ENCODE measurements at places on chromosomes 1 and 21.
A peak's percentile ranks its signal among the peaks of the same experiment; 100 is the strongest.

GRCh38 chr1:37288900-37289299, 185.5 kb upstream of the ZC3H12A start:
- no peak for DNase-seq

DNA sequence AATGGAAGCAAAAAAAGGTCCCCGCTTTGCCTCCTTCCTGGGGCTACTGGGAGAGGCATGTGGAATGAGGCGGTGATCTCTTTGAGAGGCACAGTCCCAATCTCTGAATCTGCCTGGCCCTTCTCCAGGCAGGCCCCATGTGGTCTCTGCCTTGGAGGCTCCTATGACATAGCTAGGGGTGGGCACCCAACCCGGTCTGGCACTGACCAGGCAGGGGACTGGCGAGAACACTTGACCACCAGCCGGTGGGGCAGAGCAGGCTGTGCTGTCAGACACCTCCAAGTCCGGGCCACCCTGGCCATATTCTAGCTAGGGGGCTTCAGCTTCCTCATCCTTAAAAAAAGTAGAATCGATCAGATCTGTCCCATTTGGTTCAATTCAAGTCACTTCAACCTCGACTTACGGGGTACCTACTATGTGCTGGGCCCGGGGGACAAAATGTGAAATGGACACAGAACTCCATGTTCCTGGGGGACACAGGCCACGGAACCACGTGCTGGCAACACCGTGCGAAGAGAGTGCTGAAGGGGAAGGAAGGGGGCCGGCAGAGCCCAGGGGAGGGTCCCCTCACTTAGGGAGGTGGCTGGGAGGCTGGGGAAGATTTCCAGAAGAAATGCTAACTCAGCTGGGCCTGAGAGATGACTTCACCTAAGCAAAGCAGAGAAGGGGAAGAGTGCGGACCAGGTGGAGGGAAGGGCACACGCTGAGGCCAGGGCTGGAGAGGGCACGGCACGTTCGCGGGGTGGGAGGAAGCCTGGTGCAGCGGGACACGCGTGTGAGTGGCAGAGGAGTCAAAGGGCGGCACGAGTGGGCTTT, 33.3 kb downstream of the HSPG2 start:
- no peak for DNase-seq

- no peak for DNase-seq
Measured at GRCh38 chr1:1597275-1597930, 2.5 kb downstream of the FNDC10 start.

- no peak for DNase-seq
Measured at GRCh38 chr1:230268371-230269170, 157.6 kb downstream of the PGBD5 start.

GRCh38 chr1:179781962-179782361, 38.9 kb downstream of the FAM163A start:
- peak; percentile 76 for DNase-seq

DNA sequence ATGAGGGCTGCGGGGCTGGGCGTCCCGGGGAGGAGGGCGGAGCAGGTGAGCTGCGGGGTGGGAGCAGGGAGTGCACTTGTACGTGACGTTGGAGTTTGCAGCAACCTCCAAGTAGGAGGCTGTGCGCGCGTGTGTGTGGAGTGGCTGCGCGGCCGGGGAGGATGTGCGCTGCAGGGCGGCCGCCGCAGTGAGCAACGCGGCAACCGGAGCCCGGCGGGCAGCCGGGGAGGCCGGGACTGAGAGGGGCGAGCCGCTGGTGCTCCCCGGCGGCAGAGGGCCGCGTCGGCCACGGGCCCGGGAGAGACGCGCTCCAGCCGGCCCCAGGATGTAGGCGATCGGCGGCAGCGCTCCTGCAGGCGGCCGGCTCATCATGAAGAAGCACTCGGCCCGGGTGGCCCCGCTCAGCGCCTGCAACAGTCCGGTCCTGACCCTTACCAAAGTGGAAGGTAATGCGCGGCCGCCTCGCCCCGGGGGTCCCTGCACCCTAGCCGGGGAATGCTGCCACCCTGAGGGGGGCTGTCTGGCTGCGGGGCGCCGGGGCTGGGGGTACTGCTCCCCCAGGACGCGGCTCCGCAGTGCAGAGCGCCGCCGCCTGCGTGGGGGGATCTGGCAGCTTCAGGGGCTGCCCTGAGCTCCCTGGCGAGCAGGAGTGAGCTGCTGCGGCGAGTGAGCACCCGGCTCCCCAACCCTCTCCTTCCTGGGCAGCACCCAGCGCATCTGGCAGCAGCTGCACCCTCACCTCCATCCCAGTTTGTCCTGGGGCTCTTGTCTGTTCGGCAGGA, 158.9 kb upstream of the COA6 start:
- DNase-seq, result no peak

DNA sequence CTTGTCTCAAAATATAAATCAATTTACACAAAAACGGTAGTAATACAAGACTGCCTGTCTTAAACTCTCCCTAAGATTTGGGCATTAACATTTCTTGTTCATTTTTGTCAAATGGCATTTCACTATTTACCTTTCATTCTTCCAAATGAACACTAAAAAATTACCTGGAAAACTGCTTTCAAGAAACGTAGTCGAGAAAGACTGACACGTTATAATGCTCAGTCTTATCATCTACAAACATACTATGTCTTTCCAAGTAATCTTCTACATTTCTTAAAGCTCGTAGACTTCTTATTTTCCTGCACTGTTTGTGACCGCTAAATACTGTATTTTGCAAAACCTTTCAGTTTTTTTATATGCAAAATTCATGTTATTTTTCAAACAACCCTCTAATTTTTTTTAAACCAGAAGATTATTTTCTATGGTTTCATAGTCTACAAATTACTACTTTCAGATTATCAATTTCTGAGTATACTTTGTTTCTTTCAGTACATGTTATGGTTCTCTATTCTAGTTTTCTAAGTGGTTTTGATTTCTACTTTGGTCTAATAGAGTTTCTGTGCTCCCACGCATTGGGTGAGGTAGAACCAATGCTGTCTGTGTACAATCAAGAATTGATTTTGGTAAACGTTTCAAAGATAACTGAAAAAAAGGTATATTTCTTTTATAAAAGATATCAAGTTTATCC, 336.4 kb downstream of the SMYD3 start:
- DNase-seq, result no peak

- DNase-seq, result no peak
Measured at GRCh38 chr1:96558635-96559034, 162.9 kb upstream of the PTBP2 start.

- no peak for DNase-seq
Measured at GRCh38 chr1:187408212-187409004, 579.7 kb downstream of the PLA2G4A start.

DNA sequence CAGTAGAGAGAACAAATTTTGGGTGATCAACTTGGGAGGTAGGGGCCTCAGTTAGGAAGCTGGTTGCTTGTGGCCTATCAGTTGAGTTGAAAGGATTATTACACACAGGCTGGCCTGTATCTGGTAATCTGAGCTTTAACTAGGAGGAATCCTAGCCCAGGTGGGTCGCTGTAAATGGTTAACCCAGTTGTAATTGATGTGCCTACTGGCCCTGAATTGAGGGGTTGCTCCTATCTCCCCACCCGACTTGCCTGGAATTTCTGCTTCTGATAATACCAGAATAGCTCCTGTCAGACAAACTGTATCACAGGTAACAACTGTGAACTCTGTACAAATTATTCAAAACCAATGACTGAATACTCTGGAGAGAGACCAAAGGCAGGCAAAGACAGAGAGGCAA, 210.4 kb upstream of the RUNX1 start:
- no peak for DNase-seq

- no peak for DNase-seq
Measured at GRCh38 chr1:240320659-240321058, 229.0 kb downstream of the FMN2 start.

GRCh38 chr1:235423214-235423652, 56.0 kb downstream of the TBCE start:
- no peak for DNase-seq

- no peak for DNase-seq
Measured at GRCh38 chr1:219990782-219991510, 55.4 kb downstream of the EPRS1 start.

DNA sequence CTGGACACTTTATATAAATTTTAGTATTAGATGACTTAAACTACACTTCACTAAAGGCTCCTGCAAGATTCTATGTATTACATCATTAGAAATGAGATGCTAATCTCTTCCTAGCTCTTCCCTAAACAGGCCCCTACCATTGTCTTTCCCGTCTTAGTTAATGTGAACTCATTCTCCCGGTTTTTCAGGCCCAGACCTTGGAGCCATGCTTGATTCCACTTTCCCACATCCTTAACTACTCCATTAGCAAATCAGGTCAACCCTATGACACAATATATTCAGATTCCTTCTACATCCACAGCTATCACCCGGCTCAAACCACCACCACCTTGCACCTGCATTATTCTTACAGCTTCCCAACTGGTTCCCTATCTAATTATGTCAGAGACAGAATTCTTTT, 73.3 kb downstream of the NVL start:
- DNase-seq, result no peak

GRCh38 chr1:161816201-161816600, 50.1 kb downstream of the ATF6 start:
- DNase-seq, result no peak

DNA sequence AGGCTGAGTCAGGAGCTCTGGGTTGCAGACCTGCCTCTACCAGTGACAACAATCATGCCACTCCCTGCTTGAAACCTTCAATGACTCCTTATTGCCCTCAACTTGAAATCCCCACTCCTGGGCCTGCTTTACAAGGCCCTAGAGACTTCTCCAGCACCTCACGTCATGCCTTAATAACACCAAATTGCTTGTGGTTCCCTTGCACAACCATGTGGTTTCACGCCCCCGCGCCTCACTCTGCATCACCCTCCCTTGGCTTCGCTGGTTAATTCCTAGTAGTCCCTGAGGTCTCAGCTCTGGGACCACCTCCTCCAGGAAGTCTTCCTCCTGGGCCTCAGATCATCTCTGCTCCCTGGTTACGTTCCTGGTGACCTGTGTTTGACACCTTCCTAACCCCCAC, 33.0 kb downstream of the EPHA2 start:
- no peak for DNase-seq

GRCh38 chr1:207868251-207868773, 42.6 kb downstream of the CD34 start:
- DNase-seq, result peak; percentile 29

DNA sequence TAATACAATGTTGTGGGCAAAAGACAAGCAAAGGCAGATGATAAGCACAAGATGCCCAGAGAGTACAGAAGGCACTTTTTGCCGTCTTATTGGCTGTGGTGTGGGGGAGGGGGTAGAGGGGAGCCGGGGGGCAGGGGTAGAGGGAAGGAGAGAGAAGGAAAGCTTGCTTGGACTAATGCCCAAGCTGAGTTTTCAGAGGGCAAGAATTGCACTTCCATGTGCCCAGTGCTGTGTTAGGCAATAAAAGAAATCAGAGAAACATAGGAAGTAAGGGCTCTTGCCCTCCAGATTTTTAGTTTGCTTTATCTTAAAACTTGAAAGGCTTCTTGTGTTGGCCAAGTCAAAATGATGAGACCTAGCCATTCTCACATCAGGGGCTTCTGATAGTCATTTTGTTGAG, 8.3 kb downstream of the S100A12 start:
- no peak for DNase-seq

GRCh38 chr1:228015276-228016180, 8.7 kb downstream of the WNT3A start:
- DNase-seq, result peak; percentile 3

GRCh38 chr1:119102051-119102450, 38.4 kb downstream of the WARS2 start:
- no peak for DNase-seq

DNA sequence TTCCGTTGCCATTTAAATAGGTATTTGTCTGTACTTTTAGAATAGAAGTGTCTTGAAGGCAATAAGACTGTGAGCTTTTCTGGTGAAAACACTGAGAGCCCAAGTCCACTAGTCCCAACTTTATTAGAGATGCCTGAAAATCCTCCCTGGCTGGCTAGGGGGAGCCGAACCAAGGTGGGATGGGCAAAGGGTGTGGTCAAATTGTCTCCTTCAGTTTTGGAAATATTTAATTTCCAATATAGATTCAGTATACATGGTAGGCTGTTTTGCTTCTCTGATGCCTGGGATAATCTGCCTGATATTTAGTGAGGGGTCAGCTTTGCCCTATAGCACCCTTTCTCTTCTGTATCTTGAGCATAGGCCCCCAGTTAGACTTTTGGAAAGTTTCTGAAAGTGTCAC, 3.5 kb downstream of the ROR1 start:
- DNase-seq, result no peak

- DNase-seq, result no peak
Measured at GRCh38 chr1:214397497-214397896, 116.5 kb downstream of the SMYD2 start.

- DNase-seq, result no peak
Measured at GRCh38 chr1:241612533-241613477, 27.4 kb downstream of the CHML start.

- DNase-seq, result no peak
Measured at GRCh38 chr1:179153217-179153616, 71.3 kb downstream of the TOR3A start.

- no peak for DNase-seq
Measured at GRCh38 chr1:29807689-29808088, 571.4 kb downstream of the PTPRU start.

DNA sequence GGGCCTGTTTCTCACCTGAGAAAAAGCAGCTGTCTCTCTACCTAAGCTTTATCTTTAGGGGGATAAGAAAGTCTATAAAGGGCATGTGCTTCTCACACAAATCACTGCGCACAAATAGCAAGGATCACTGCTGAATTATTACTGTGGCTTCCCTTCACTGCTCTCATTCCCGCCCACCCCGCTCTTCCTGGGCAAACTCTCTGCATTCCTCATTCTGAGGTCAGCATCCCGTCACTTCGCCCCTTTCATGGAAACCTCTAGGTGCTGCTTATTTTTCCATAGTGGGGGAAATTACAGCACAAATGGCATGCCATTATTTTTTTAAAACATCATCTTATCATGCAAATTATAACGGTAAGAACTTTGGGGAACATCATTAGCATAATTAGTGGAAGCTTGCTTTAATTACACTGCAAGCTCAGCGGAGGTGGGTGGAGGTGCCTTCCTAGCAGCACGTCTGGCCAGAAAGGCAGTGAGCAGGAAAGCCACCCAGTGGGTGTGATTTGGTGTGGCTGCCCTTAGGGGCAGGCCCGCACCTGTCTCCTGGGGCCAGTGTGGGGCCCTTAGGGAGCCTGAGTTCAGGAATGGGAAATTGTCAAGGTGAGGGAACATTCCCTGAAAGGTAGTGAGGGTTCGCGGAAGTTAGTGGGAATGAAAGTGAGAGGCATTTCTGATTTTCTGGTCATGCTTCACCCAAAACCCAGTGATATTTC, 105.9 kb downstream of the LAMC2 start:
- no peak for DNase-seq

GRCh38 chr1:36663772-36664430, 181.2 kb upstream of the CSF3R start:
- no peak for DNase-seq
